DND-41 (cell line): ENCODE measurements at places on chromosomes 6 and 20.

- no peak for DNase-seq
- H3K27me3 ChIP-seq, result peaks cover 13% of the 10 kb centered on the region
- H3K4me3 ChIP-seq, result no peak overlapping the region
- no peak overlapping the region for H3K27ac ChIP-seq
Observed at GRCh38 chr6:46056906-46057529, 41.4 kb upstream of the CLIC5 start.

GRCh38 chr6:32885698-32886286, 31.8 kb downstream of the PSMB9 start:
- no peaks in the 10 kb centered on the region for H3K4me1 ChIP-seq
- no peak overlapping the region for H3K27ac ChIP-seq
- DNase-seq, result no peak

- no peak for DNase-seq
- H3K27me3 ChIP-seq, result peaks cover 20% of the 10 kb centered on the region
- H3K27ac ChIP-seq, result no peak overlapping the region
- peaks cover 7% of the 10 kb centered on the region for H3K36me3 ChIP-seq
- peaks cover 10% of the 10 kb centered on the region for H3K4me1 ChIP-seq
- H3K4me3 ChIP-seq, result no peak overlapping the region
Observed at GRCh38 chr6:30485236-30485635, 4.1 kb upstream of the HLA-E start.

GRCh38 chr6:141925001-141925400, 207.7 kb upstream of the GJE1 start:
- H3K36me3 ChIP-seq, result no peaks in the 10 kb centered on the region
- H3K4me3 ChIP-seq, result no peak overlapping the region
- no peaks in the 10 kb centered on the region for H3K4me1 ChIP-seq

DNA sequence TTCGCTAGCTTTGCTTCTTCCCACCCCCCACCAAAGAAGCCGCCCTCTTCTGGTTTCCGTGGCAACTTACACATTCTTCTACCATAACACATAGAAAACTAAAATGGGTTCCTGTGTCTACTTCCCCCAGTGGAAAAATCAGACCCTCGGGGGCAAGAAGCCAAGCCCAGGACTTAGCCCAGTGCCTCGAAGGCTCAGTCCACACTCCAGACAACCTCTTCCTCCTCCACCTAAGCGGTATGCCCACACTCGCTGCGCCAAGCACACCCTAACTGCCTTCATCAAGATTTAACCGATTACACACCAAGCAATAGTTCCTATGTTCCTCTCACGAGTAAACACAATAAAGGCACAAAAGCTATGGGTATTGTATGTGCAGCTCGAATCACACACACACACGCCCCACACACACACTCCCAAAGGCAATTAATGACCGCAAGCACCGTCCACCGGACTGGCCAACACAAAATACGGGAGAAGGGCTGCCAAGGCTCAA, 537 bp downstream of the PPIL4 start:
- peaks cover 6% of the 10 kb centered on the region for H3K36me3 ChIP-seq
- H3K27ac ChIP-seq, result peak overlapping the region; percentile 86
- DNase-seq, result peak; percentile 67
- H3K27me3 ChIP-seq, result no peaks in the 10 kb centered on the region
- H3K4me1 ChIP-seq, result peaks cover 39% of the 10 kb centered on the region
- H3K4me3 ChIP-seq, result peak overlapping the region; percentile 89

DNA sequence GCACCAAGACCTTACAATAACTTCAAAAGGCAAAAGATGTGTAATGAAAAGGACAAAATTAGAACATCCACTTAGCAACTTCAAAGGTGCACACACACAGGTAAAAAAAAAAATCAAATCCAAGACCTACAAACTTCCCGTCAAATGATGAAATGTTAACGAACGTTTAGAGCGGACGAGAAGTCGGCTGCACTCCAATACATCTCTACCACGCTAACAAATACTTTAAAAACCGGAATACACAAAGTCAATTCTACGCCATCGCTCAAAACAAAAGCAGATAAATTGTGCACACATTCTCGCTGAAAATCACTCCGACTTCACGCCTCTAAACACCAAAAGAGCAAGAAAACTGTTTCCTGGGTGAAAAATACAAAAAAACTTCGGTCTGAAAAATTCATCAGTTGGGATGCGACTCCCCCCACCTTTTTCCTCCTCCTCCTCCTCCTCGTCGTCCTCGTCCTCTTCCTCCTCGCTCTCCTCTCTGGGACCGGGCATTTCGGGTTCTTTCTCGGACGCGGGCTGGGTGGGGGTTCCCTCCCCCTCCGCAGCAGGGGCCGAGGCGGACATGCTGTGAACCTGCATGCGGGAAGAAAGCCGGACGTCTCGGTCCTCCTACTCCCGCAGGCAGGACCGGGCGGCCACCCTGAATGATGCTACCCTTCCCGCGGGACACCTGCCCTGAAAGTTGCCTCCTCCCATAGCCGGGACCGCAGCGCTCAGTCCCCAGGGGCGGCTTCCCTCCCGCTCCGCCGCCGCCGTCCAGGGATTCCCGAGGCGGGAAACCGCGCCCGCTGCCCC, 712 bp downstream of the DEK start:
- H3K36me3 ChIP-seq, result peaks cover 52% of the 10 kb centered on the region
- no peaks in the 10 kb centered on the region for H3K27me3 ChIP-seq
- peak overlapping the region; percentile 69 for H3K4me3 ChIP-seq
- peak; percentile 40 for DNase-seq
- H3K4me1 ChIP-seq, result peaks cover 61% of the 10 kb centered on the region

DNA sequence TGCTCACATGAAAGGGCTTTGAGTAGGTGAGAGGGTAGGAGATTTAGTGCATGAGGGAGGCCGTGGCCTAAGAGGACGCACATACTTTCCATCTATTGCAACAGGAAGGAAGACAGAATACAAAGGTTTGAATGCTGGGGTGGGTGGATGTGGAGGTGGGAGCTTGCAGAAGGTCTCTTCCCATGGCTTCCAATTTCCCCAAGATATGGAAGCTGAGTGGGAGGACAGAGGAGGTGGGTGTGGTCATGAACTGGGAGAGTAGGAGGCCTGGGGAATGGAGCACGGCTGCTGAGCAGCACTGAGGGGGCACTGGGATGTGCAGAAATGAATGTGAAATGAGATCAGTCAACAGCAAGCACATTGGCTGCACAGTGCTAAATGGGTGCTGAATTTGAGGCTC, 70.3 kb downstream of the SCML4 start:
- DNase-seq, result no peak
- no peaks in the 10 kb centered on the region for H3K36me3 ChIP-seq
- no peak overlapping the region for H3K27ac ChIP-seq
- H3K4me1 ChIP-seq, result no peaks in the 10 kb centered on the region
- H3K4me3 ChIP-seq, result no peak overlapping the region

DNA sequence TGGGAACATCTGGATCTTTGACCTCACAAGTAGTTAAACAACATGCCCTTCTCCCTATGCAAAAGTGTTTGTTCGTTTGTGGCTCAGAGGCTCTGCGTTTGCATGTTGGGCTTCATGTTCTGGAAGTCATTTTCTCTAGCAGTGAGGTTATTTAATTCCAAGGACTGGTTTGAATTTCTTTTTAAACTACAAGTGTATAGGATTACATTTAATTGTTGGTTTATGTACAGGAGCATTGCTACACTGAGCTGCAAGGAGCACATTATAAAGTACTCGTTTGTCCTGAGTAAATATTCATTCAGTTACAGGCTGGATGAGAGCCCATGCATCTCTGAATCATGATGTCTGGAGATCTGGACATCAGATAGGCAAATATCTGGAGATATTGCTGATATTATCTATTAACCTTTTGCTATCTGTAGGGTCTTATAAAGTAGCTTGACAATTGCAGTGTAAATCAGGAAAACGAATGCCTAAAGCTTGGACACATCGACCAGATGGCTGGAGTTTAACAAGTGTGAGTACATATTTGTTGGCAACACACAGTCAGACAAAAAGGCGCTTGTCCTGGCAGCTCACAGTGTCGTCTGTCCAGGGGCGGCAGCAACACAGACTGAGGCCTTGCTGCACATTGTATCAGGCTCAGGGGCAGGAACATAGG, 84.6 kb downstream of the PDE7B start:
- no peak for DNase-seq
- no peaks in the 10 kb centered on the region for H3K4me1 ChIP-seq
- no peaks in the 10 kb centered on the region for H3K36me3 ChIP-seq
- no peak overlapping the region for H3K4me3 ChIP-seq

GRCh38 chr20:25048519-25048952, 9.4 kb downstream of the ACSS1 start:
- peaks cover 8% of the 10 kb centered on the region for H3K4me1 ChIP-seq
- DNase-seq, result no peak
- H3K27me3 ChIP-seq, result no peaks in the 10 kb centered on the region
- no peak overlapping the region for H3K27ac ChIP-seq
- peaks cover 52% of the 10 kb centered on the region for H3K36me3 ChIP-seq

DNA sequence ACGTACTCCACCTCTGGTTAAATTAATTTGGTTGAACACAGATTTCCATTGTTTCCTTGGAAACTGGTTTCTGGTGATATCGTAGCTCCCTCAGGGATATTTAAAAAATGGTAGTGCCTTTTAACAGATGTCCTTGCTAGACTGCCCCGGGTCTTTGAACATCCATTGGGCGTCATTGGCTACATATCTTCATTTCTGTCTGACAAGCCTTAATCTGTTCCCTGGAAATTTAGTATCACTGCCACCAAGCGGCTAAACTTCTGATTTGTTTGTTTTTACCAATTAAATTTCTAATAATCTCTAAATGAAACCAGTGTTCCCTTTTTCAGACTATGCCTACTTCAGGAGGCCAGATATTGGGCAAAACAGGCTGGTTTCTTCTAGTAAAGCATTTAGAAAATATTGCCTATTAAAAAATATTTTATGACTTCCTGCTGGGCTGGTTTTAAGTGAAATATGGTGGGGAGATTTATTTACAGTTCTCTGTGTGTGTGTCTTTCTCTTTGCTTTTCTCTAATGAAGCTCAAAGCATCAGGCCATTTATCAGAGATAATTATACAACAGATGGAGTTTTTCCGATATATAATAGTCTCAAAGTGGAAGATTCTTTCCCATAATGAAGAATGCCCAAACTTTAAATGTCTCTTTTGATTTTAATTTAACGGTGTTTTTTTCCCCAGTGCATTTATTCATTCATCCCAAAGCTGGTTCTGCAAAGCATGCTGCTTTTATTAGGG, 249.5 kb downstream of the ZFAND3 start:
- no peaks in the 10 kb centered on the region for H3K27me3 ChIP-seq
- no peak for DNase-seq
- peaks cover 14% of the 10 kb centered on the region; the same call in 1 of the 2 replicates for H3K36me3 ChIP-seq
- H3K4me3 ChIP-seq, result no peak overlapping the region
- no peaks in the 10 kb centered on the region for H3K4me1 ChIP-seq
- H3K27ac ChIP-seq, result no peak overlapping the region

DNA sequence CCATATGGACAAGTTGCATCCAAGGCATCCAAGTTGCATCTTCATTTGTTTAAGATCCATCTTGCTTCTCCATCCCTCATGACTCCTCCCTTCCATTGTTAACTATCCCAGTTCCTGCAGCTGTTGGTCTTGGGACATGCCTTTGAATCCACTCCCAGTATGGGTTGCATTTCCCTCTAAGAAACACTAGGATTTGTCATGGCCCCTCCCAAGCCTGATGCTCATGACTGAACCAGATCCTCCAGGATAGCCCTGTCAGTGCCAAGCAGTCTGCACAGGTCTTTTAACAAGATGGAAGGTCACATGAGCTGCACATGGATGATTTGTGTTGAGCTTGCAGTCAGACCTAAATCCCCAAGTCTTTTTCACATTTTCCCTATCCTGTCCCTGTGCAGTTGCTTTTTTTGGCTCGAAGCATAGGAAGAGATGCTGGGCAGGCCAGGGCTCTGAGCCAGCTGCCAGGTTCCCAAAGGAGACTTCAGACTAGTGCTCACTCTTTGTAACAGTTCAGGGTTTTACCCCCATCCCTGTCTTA, 4.2 kb downstream of the PPP2R5D start:
- H3K27me3 ChIP-seq, result no peaks in the 10 kb centered on the region
- H3K4me1 ChIP-seq, result peaks cover 40% of the 10 kb centered on the region
- DNase-seq, result no peak
- H3K27ac ChIP-seq, result no peak overlapping the region

GRCh38 chr6:44679438-44680201, 292.1 kb downstream of the CDC5L start:
- H3K4me1 ChIP-seq, result peaks cover 7% of the 10 kb centered on the region
- H3K27me3 ChIP-seq, result no peaks in the 10 kb centered on the region
- H3K4me3 ChIP-seq, result no peak overlapping the region

DNA sequence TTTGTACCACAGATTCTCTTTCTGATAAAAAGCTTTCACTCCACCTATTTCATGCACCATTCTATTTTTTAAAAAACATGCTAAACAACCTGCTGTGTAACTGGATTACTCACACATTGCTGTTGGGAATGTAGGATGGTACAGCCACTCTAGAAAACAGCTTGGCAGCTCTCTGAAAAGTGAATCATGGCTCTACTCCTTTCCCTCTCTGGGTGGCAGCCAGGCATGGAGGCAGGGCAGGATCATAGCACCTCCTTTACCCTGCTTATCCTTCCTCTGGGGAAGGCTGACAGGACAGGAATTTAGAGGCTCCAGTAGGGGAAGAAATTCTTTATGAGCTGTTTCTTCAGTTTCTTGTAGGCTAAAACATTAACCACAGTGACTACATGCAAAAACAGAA, 6.7 kb upstream of the VNN2 start:
- no peak overlapping the region for H3K27ac ChIP-seq
- no peaks in the 10 kb centered on the region for H3K36me3 ChIP-seq
- no peaks in the 10 kb centered on the region for H3K27me3 ChIP-seq

GRCh38 chr20:34904202-34904621, 27.8 kb downstream of the ACSS2 start:
- no peaks in the 10 kb centered on the region for H3K27me3 ChIP-seq
- no peaks in the 10 kb centered on the region for H3K4me1 ChIP-seq
- H3K4me3 ChIP-seq, result no peak overlapping the region
- no peak overlapping the region for H3K27ac ChIP-seq
- H3K36me3 ChIP-seq, result no peaks in the 10 kb centered on the region
- no peak for DNase-seq

- H3K36me3 ChIP-seq, result no peaks in the 10 kb centered on the region
- no peak for DNase-seq
- H3K27me3 ChIP-seq, result peaks cover 19% of the 10 kb centered on the region
Observed at GRCh38 chr20:57882451-57883161, 172.8 kb upstream of the PMEPA1 start.

DNA sequence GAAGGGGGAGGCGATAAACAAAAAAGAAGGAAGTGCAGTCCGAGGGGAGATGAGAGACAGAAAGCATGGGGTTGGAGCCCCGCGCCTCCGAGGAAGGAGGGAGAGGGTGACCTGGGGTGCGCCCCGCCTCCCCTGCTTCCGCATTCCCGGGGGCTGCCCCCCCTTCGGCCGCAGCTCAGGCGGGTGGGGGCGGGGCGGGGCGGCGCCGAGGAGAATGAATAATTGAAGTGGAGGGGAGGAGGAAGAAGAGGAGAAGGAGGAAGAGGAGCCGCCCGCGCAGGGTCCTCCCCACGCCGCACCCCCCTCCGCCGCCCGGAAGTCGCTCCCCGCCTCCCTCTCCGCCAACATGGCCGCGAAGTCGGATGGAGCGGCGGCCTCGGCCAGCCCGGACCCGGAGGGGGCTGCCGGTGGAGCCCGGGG, at the start of gene XKR7:
Gene XKR7, plus strand, starts transcription at position 322 of the 420 bp plus-strand sequence. Its CDS starts 25 bp downstream, at position 347.
- H3K27me3 ChIP-seq, result peaks cover 1% of the 10 kb centered on the region
- H3K4me1 ChIP-seq, result no peaks in the 10 kb centered on the region
- no peak within 1 kb of the TSS for H3K27ac ChIP-seq
- H3K36me3 ChIP-seq, result no peaks in the 10 kb centered on the region

- H3K4me3 ChIP-seq, result no peak overlapping the region
- H3K4me1 ChIP-seq, result no peaks in the 10 kb centered on the region
- no peak overlapping the region for H3K27ac ChIP-seq
- no peaks in the 10 kb centered on the region for H3K27me3 ChIP-seq
Observed at GRCh38 chr6:163592872-163593271, 178.4 kb downstream of the QKI start.
